ENCODE measurements at places on chromosomes 11 and 22.

DNA sequence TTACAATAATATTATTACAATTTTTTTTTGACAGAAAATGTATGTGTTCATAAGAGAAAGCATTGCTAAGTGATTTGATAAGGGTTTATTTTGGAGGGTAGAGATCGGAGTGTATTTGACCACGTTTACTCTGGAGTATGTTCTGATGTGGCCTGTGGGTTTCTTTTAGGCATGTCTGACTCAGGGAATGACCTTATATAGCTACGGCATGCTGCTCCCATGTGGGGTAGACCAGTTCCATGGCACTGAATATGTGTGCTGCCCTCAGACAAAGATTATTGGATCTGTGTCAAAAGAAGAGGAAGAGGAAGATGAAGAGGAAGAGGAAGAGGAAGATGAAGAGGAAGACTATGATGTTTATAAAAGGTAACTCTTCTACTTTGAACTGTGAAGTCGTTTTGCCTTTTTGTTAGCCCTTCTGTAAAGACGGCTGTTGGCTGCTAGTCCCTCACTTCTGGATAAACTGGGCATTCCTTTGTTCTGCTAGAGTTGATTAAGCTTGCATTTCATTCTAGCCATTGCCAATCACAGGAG is 38.1 kb upstream of the ST14 start:
- DNase-seq: no peak

- no peak for DNase-seq
Measured at GRCh38 chr22:36211237-36211861, 9.7 kb upstream of the APOL4 start.

GRCh38 chr22:49415151-49415951 is 412.3 kb downstream of the BRD1 start:
- no peak for DNase-seq

DNA sequence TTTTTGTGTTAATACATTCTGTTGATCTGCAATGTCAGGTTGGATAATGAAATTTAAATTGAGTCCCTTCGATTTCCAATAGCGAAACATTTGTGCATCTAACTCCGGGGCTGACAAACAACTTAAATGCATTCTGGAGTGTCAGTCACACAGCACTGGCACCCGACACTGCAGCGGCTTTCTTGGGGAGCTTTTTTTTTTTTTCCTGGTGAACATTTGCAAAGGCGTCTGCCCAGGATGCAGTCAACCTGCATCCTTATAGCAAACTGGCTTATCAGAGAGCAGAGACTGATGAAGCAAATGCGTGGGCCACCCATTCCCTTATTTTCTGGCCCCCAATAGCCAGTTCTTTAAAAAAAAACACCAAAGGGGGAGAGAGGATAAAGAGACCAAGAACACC is 1167.7 kb downstream of the LRRC4C start:
- no peak for DNase-seq

- DNase-seq: no peak
Measured at GRCh38 chr22:37132773-37133172, 16.9 kb downstream of the IL2RB start.

DNA sequence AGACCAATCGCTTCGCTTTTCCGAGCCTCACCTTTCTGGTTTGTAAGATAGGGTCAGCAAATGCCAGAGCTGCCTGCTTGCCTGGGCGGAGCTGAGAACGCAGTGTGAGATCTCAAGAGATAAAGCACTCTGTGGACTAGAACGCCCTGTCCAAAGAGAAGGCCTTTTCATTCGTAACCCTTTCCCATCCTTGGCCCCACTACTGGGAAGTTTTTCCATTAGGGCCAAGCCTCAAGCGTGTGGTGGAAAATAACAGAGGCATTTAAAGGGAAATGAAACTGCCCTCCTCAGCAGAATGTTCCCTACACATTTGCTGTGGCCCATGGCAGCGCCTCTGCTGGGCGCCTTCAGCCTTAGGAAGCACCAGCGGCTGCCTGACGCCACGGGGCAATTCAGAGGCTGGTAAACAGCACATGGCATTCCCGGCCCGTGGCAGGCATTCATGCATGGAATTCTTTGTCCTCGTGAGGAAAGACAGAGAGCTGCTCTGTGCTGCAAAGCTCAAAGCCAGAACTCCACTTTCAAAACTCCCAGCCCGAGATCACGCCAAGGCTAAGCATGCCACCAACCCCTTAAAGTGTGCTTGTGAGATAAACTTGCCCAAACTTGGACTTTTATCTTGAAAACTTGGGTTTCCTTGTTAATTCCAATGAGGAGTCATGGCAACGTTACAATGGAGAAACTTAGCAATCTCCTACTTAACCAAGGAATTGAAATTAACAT is 38.1 kb downstream of the AHNAK start:
- DNase-seq: peak; percentile 84

- DNase-seq: no peak
Measured at GRCh38 chr11:65152122-65152521, 17.8 kb upstream of the SYVN1 start.
